ENCODE measurements at places on chromosomes 2 and 18. TPM values are rescaled to one million over a fixed set of nuclear protein-coding genes. Genes with fewer than 3 reads are reported as not detected.

DNA sequence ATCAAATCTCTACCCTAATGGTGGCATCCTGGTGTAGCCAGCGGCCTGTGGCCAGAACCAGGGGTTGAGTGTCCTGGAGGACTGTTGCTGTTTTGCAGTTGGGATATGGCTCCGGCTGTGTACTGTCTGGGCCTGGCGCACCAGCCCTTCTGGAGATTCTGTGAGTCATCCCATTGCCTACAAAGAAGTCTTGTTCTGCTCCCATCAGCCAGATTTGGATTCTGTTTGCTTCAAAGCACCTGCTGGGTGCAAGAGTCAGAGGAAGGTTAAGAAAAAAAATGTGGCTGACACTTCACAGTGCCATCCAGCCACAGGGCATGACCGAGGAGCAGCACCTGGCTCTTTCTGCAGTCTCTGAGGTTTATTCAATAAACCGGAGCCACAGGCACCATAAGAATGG, 41.0 kb upstream of the ASAP2 start:
- DNase-seq, result no peak

DNA sequence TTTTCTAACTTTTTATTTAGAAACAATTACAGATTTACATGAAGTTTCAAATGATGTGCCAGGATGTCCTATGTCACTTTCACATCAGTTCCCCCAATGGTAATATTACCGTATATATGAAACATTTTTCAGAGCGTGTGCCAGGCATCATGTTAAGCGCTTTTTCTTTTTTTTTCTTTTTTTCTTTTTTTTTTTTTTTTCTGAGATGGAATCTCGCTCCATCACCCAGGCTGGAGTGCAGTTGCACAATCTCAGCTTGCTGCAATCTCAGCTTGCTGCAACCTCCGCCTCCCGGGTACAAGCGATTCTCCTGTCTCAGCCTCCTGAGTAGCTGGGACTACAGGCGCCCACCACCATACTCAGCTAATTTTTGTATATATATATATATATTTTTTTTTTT, 5.6 kb upstream of the PPP4R1 start:
- no peak for DNase-seq

DNA sequence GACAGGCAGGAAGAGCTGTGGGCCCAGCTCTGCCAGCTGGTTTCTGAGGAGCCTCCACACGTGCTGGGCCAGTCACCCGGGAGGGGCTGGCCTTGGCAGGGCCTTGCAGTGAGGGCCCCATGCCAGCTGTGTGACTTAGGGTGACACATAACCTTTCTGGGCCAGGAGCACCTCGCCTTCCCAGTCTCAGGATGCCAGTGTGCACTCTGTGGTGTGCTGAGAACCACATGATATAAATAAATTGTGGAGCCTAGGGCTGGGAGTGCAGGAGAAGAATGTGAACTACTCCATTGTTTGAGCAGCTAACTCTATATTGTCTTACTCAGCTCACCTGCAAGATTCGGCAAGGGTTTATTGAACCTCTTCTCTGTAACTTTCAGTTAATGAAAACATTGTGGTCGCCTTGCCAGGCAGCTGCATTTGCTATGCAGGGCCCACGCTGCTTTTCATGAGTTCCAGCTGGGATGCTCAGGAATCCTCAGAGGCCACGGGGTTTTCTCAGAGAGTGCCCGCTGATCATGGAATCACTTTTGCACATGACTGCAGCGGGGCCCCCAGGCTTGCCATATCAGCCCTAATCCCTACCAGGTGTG, 222.3 kb downstream of the SH3RF3 start:
- no peak for DNase-seq

DNA sequence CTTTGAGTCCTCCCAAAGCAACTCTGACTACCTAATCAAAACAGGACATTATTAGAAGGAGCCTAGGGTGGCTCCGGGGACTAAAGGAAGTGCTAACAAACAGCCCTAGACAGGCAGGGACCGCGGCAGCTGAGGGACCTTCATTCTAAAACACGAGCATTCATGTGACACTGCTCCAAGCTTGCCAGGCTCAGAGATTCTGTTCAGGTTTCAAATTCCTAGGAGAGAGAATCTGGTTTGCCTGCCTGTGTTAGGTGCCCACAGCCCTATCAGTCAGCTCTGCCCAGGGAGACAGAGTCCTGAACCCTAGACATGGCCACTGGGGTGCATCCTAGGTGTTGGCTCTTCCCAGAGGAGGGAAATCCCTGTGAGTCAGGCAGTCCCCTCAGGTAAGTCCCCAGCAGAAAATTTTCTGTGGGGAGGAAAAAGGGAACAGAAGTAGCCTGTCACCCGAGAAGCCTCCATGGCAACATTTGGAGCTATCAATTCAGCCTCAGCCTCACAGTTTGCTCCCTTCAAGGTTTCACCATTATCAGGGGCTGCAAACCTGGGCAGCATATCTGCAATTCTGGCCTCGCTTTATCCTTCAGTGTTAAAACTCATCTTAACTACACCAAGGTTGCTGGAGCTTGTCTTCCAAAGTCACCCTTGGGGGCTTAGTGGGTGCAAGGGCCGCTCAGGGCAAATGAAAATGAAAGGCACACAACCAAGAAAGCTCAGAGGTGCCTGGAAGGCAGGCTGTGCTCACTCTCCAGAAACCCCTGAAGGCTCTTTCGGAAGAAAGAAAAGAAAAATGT, 28.6 kb downstream of the PCBP1 start:
- no peak for DNase-seq

DNA sequence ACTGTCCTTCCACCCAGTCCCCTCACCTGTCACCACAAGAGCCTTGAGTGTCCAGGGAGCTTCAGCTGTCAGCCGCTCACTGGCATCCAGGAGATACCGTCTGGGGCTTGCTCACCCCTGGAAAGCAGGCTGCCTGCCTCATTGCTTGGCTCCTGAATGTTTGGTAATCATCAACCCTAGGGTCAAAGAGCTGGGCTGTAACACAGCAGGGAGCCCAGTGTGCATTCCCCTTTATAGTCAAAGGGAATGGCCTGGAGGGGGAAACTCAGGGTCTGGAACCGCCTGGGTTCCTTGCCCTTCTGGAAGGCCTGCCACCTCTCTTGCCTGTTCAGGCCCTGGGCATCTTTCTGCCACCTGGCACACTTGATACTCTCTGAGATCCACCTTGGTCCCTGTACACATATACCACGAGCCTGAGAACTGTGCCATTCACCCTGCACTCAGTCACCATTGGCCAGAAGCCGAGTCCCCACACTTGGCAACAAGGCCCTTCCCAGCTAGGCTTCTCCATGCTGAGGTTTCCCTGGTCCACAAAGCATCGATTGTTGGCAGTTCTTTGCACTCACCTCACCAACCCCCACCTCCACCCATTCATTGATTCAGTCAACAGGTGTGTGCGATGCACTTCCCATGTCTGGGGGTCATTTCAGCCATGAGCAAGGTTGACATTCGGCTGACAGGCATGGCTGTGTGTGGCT, 35.0 kb downstream of the TPRKB start:
- DNase-seq, result no peak

GRCh38 chr2:42860319-42861094, 68.1 kb upstream of the HAAO start:
- no peak for DNase-seq

DNA sequence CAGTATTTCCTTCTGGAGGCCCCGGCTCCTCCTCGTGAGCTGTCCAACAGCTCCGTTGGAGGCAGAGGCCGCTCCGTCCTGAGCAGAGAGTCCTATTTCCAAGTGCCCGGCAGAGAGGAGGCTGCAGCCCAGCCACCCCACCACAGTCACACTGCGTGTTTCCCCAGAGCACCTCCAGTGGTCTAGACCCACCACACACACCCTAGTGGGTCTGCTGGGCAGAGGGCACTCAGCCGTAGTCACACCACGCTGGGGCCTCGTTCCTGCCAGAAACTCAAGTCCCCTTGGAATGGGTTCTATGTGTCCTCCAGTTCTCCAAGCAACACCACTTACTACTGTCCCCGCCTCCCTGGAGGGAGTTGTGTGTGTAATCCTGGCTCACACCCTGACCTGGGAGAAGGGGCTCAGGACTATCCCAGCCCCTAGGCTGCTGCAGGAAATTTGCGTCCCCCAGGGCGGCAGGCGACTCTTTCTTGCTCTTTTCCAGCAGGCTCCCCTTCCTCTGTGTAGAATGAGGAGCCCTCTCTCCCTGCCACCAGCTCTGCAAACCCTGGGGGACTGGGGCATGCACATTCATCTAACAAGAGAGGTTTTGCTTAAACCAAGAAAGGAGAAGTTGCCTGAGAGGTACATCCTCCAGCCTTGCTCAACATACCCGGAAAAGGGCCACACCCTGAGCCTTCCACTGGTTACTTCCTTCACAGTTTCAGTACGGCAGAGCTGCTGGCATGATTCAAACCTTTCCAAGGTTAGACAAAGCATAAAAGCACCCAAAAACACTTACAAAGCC, 114.1 kb downstream of the NDUFA10 start:
- no peak for DNase-seq

- DNase-seq, result no peak
Observed at GRCh38 chr18:60406721-60407120, 34.1 kb upstream of the MC4R start.

DNA sequence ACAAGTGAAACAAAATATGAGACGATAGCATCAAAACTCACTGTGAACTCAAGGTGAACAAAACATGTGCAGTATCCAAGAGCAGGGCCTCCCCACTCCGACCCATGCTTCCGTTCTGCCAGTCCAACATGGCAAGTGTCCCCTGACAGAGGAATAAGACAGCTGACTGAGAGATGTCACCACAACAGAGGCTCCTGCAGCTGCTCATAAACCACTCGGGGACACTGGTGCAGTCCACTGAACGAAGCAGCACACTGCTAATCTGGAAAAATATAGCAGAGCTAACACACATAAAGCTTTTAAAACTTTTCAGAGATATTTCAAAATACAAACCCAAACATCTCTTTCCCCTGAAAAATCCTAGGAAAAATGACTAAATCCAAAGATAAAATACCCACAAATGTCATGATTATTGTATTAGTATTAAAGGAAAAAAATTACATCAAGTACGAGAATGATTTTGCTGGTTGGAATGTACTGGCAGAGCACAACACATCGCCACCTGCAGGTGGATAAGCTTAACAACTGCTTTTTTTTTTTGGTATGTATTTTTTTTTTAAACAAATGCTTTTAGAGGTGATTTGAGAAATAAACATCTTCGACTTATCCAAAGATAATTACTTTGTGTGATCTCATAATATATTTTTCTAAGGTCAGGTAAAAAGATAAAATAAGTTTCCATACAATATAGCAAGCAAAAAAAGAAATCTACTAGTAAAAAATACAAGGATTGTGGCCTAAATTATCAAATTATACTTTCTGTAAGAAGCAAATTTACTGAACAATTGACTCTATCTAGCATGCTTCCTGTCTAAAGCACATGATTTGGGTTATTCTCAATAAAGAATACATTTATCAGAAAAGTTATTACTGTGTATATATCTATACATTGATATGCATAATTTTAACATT, 18.6 kb downstream of the THADA start:
- DNase-seq, result no peak

DNA sequence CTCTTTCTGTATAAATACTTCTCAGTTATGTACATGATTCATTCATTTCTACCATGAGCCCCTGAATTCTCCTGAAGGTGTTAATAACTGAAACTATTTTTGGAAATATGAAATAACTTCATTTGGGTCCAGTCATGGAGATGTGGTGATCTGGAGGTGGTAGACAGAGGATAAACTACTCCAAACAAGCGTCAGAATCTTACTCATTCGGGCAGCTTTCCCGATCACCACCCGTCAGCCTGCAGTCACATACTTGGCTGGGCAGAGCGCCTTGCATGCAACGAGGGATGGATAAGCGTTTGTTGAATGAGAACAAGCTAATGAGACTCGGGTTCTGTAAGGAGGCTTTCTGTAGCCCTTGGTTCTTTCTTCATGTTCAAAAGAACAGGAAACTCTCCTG, 222.7 kb downstream of the CD226 start:
- no peak for DNase-seq

DNA sequence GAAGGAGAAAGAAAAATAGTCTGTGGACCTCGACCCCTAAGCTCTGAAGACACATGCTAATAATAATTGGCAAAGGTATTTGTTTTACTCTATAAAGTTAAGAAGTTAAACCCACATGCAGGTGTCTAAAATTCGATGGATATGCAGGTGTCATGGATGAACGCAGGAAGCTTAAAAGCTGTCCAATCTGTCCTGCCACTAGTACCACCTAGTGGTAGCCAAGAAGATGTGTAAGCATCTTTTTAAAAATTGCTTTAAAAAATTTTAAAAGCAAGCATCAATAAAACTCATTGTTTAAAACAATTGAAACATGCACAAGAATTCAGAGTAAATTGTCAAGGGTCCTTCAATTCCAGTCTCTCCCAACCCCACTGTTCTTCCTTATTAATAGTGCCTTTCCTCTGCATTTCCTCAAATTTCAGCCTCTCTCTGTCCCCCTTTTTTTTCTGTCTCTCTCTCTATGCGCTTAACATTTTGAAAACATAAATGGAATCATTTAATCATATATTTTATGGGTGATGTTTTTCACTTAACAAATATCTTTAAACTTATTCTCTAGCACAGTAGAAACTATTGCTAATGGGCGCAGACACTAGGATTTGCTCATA, 30.6 kb upstream of the PPP3R1 start:
- no peak for DNase-seq

DNA sequence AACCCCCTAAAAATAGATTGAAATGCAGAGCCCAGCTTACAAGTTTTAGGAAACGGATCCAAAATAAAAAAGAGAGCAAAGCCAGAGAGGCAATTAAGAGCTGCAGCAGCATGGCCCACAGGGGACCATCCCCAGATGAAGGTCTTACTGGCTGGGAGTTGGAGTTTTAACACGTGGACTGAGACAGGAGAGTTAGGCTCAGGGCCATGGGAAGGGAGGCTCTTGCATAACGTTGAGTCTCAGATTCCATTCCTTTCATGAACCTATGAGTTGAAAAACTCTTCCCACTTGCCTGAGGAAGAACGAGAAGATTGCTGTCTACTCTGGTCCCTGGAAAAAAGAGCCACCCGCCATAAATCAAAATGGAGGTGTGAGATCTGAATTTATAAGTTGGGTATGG, 101.8 kb upstream of the NDUFV2 start:
- DNase-seq, result no peak

- DNase-seq, result no peak
Observed at GRCh38 chr2:43057026-43057741, 169.2 kb downstream of the ZFP36L2 start.

DNA sequence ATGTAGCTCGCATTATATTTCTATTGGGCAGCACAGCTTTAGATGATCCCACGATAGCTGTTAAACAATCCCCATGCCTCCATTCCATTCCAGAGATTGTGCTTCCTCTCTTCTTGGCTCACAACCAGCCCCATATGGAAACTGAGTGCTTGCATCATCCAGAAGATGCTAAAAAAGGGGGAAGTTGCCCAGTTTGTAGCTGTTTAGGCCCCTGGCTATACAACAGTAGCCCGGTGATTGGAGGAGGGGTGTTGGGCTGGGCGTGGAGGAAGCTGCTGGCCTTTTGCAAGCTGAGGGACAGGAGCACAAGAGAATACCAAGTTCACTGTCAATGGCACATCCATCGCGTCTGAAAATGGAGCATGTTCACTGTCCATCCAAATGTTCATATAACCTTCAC, 360.2 kb downstream of the ALK start:
- no peak for DNase-seq

GRCh38 chr18:46546111-46546640, 110.8 kb downstream of the LOXHD1 start:
- DNase-seq, result no peak

Gene PTH2R
- total RNA-seq, result not detected

Gene UGT1A5
- total RNA-seq, result not detected

Gene XDH
- total RNA-seq, result not detected

Gene CBLN2
- 0.38 TPM for total RNA-seq

Gene TUBB8B
- not detected for total RNA-seq

Gene CLEC4F
- total RNA-seq, result not detected

Gene TRPM8
- total RNA-seq, result not detected

Gene IL1B
- 0.72 TPM for total RNA-seq

Gene PLA2R1
- total RNA-seq, result not detected

Gene RNF144A
- total RNA-seq, result 0.80 TPM

Gene INHBB
- total RNA-seq, result 0.11 TPM
